Foreskin keratinocyte (primary cell): ENCODE measurements at places on chromosomes 6 and 20.

- peak; percentile 57 for DNase-seq
These were observed 67.7 kb downstream of the SYNJ2 start for GRCh38 chr6:158049055-158050028.

- DNase-seq, result peak; percentile 24
These were observed 1.3 kb downstream of the CDYL start for GRCh38 chr6:4777394-4777935.

DNA sequence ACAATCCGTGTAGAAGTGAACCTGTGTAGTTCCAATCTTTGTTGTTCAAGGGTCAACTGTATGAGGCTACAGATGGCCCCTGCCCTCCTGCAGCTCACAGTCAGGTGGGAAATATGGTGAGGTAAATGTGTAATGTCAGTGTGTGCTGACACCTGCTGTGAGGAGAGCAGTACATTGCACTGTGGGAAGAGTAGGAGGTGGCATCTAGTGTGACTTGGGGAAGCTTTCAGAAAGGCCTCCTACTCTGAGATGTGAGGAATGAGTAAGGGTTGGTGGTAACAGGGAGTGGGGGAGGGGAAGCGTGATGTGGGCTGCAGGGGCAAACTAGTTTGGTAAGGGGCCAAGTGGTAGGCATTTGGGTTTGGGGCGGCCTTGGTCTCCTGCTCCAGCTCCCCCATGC, 188.8 kb downstream of the FARS2 start:
- DNase-seq, result no peak

- no peak for DNase-seq
These were observed 51.4 kb downstream of the TMEM242 start for GRCh38 chr6:157271911-157272310.

DNA sequence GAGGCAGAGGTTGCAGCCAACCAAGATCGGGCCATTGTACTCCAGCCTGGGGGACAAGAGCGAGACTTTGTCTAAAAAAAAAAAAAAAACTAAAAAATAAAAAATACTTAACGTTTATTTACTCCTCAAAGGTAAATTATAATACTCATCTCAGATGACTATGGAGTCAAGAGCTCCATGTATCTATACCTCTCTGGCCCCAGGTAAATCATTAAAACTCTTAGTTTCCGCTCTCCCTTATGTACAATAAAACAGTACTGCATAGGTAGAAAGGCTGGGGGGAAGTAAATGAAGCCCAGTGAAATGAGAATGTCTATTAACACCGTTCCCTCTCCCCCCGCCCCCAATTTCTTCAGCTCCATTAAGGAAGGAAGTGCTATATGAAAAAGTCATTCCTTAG, 1.2 kb downstream of the SRSF12 start:
- DNase-seq, result no peak

- no peak for DNase-seq
These were observed 22.7 kb downstream of the HLA-DRB1 start for GRCh38 chr6:32566957-32567356.

GRCh38 chr6:1118287-1118647, 193.6 kb upstream of the FOXQ1 start:
- no peak for DNase-seq

- DNase-seq, result peak; percentile 58
These were observed 129.7 kb upstream of the PHACTR1 start for GRCh38 chr6:12586721-12587480.

GRCh38 chr20:41889126-41889843, 271.1 kb upstream of the CHD6 start:
- DNase-seq, result no peak

- peak; percentile 55 for DNase-seq
These were observed 915 bp downstream of the TMEM63B start for GRCh38 chr6:44128020-44128917.

- DNase-seq, result no peak
These were observed 8.1 kb upstream of the SERPINB9 start for GRCh38 chr6:2911171-2911570.

- no peak for DNase-seq
These were observed 157.9 kb downstream of the FOXC1 start for GRCh38 chr6:1767481-1768246.

DNA sequence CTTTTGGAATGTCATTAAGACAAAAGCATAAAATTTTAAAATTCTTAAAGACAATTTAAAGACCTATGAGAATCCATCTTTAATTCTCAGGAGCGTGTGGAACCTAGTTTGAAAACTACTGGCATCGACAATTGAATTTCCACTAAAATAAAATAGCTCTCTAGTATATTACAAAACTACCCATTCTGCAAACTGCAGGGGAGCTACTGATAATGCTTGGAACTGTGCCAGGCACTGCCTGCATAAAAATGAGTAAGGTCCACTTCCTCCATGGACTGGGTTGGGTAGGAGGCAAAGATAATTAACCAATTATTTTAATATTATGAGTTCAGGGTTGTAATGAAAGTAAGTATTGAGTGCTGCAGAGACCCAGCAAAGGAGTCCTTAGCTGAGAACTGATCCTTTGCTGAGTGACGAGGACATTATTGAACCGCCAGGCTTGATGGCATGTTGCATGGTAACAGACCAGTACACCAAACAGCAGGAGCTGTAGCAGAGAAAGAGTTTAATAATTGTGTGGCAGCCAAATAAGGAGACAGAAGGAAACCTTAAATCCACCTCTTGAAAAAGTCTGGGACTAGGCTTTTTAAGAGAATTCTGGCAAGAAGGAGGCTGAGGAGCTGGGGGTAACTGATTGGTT, 261.3 kb downstream of the ESR1 start:
- DNase-seq, result no peak

GRCh38 chr6:37686111-37686510, 11.6 kb downstream of the MDGA1 start:
- no peak for DNase-seq

- DNase-seq, result no peak
These were observed 22.1 kb downstream of the PREX1 start for GRCh38 chr20:48805716-48806115.

GRCh38 chr20:38184101-38184500, 19.0 kb upstream of the TGM2 start:
- DNase-seq, result peak; percentile 92

- no peak for DNase-seq
These were observed 927.7 kb downstream of the TFAP2A start for GRCh38 chr6:9487128-9487527.

GRCh38 chr20:20404633-20405032, 36.7 kb downstream of the INSM1 start:
- no peak for DNase-seq

GRCh38 chr20:1848373-1848772, 46.8 kb upstream of the SIRPA start:
- no peak for DNase-seq

DNA sequence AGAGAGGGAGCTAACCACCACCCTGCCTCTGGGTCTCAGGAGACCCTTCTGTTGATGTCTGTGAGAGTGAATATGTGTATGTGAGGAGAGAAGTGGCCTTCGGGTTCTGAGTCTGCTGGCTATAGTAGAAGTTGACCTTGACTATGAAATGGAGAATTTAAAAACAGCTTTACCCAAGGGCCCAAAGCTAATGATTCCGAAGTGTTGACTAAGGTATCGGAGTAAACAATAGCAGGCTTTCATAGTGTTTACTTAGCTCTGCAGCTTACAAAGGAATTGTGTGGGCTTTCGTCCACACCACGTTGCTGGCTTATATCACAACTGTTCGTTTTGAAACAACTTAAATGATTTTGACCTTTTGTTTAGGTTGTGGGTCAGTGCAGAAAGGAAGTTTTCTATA, 126.5 kb upstream of the JAG1 start:
- no peak for DNase-seq

- DNase-seq, result no peak
These were observed 3.3 kb downstream of the ADGRB3 start for GRCh38 chr6:68638230-68638900.

- no peak for DNase-seq
These were observed 373.1 kb downstream of the ESR1 start for GRCh38 chr6:152180601-152181000.

DNA sequence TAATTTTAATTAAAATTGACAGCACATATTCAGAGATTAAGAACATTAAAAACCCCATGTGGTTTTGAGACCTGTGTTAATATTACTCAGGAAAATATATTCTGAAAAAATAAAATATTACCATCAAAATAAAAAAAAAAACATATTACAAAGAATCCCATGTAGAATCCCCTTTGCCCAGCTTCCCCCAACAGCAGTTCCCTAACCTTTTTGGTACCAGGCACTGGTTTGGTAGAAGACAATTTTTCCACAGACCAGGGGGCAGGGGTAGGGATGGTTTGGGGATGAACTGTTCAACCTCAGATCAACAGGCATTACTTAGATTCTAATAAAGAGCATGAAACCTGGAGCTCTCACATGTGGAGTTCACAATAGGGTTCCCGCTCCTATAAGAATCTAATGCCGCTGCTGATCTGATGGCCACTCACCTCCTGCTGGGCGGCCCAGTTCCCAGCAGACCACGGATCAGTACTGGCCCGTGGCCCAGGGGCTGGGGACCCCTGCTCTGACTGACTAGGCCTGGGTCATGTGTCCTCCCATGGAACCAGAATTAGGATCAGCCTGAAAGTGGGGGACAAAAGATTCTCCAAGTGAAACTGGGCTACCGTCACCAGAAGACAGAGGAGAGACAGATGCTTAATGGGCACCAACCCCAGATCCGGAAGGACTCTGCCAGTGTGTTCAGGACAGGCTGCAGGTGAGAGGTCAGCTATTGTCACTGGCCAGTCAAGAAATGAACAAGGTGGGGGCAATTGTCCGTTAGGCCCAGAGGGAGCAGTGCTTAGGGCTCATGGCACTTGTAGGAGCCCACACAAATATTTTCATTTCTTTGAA, 235.5 kb downstream of the PREX1 start:
- DNase-seq, result no peak

GRCh38 chr6:136326038-136326553, 36.5 kb upstream of the BCLAF1 start:
- no peak for DNase-seq

GRCh38 chr6:96974516-96974915, 50.0 kb downstream of the KLHL32 start:
- no peak for DNase-seq

DNA sequence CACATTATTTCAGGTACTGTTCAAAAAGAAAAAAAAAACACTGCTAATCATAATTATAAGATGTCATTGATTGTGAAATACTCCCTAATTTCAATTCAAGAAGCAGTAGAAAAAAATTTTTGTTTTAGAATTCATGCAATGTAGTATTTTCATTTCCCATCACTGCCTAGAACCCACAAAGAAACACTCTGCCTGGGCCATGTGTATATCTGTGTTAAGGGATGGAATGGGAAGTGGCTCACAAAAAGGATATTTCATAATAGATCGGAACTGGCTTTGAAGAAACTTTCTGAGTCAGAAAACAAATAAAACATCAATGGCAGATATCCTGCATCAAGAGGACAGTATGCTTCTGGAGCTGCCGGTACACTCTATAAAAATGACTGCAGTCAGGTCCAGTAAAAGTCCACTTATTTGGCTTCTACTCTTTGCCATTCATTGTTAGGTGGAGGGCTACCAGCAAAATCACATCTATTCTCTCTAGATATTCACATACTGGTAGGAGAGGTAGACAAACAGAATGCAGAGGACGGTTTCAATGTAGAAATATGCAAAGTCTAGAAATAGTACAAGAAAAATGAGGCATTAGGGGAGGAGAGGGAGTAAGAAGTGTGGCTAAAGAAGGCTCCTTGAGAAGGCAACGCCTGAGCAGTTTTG, 135.0 kb upstream of the TNFAIP3 start:
- DNase-seq, result no peak

DNA sequence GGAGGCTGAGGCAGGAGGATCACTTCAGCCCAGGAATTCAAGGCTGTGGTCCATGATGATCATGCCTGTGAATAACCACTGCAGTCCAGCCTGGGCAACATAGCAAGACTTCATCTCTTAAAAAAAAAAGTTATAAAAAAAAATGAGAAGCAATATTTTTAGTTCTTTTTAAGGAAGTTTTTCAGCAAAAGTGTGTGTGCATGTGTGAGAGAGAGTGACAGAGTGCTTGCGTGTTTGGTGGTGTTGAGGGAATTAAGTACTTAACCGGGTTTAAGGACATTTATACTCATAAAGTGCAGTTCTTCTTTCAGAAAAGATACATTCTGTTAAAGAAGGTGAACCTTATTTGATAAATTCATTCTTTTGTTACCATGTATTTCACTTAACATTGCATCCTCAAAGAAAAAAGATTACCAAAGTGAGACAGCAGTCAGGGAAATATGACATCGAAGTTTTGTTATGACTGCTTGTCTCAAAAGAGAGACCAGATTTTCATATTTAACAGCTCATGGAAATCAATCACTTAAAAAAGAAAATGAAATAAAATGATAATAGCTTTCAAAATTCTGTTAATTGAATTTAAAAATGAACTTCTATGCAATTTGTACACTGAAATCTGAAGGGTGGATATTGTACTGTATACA, 254.7 kb downstream of the ARHGAP18 start:
- no peak for DNase-seq

- DNase-seq, result no peak
These were observed 26.9 kb downstream of the FOXF2 start for GRCh38 chr6:1416191-1416760.

DNA sequence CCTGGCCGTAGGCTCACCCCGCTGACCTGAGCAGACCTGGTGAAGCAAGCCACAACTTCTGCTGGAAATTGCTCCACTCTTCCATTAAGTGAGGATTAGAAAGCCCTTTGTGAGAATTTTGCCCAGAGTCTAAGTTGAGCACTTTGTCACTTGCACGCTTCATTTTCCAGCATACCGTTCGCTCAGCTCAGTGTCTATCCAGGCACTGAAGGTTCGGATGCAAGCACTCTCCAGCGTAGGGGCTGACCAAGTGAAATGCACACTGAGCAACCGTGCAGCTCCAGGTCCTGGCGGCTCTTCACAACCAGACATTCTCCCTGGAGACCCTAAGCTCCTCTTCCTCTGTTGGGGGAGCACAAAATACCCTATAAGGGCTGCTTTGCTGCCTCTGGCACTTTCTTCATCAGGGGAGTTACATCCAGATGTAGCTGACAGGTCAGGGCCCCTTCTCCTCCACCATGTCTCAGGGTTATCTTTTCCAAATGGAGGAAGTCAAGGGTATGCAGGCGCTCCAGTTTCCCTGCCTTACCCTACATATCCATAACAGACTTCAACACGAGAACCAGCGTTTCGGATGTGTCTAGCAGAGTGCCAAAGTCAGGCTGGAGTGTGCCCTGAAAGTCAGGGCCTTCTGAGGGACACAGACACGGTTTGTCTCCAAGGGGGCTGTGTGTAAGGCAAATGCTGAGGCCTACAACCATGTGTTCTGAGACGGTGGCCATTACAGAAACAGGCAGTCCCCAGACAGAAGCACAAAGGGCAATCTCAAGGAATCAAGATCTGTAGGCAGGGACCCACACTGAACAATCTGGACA, 146.7 kb upstream of the AFDN start:
- no peak for DNase-seq

- no peak for DNase-seq
These were observed 283.7 kb downstream of the DHX35 start for GRCh38 chr20:39245685-39246311.
